ENCODE measurements at places on chromosomes 1 and 21.

DNA sequence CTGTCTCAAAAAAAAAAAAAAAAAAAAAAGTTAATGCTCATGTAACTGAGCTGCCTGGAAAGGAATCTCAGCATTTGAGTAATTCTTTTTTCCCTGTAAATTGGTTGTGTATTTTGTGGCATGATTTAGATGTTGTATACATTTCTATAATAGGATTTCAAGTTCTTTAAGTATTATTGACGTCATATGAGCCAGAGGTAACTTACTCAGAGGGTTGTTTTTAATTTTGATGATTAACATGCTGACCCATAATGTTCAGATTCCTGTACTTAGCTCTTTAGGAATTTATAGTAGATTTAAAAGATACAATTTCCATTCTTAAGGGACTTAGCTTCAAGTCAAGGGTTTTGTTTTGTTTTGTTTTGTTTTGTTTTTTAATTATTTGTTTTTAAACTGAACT is 120.4 kb downstream of the CACHD1 start:
- DNase-seq: no peak

- DNase-seq: no peak
Measured at GRCh38 chr1:229316166-229316565, 26.7 kb downstream of the CCSAP start.

DNA sequence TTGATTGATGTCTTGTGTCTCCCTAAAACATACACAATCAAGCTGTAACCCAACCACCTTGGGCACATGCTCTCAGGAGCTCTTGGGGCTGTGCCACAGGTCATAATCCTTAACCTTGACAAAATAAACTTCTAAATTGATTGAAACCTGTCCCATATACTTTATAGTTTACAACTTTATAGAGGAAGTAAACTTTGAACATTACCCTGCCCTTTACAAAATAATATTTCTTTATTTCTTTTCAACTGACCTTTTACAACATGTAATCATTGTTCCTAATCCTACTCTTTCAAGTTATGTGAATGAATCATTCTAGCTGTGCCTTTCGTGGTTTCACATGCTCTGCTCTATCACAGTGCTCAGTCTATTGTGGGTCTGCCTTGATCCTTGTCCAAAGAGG is 118.3 kb upstream of the ATP1A1 start:
- no peak for DNase-seq

DNA sequence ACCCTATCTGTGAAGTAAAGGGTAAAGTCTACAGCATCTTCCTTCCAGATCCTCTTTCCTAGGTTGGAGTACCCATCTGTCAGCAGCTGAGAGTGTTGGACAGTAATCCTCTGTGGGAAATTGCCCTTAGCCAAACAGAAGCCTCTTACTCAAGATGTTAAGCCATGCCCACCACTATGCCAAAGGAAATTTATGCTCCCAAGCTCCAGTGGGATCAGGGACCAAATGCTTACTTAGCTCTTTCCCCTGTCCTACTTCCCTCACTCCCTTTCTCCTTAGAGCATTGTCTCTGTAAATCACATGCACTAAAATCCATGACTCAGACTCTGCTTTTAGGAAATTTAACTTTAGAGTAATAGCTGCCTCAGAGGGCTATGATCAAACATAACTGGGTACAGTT is 254.0 kb downstream of the BRINP2 start:
- no peak for DNase-seq

DNA sequence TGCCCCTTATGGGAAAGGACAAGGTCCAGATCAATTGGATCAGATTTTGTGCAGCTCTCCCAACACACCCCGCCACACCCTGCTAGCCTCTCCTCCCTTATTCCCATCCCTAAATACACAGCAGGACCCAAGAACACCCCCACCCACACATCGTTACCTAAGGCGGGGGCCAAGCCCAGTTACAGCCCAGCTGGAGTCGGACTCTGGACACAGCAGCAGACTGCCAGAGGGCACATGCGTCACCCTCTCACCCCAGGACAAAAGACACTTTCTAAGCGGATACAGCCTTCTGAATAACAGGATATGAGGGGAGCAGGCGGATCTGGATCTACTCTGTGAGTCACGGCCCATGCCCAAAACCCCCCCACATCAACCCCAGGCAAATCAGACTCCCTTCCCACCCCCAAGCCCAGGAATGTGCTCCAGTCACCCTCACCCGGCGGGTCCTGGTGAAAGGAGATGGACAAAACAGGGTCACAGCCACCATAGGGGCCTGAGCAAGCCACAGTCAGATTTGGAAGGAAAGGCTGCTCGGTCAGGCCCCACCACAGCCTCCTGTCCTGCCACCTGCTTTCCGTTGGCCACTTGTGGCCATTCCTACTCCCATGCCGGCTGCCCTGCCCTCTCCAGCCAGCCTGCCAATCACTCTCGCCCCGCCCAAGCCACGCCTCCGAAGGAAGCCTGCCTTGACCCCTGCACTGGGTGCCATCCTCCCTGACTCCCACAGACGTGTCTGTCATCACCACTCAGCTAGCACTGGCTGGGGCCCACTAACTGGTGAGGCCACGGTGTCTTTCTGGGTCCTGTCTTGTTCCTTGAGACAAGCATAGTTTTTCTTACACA is 4.0 kb downstream of the S100A16 start:
- DNase-seq: no peak

DNA sequence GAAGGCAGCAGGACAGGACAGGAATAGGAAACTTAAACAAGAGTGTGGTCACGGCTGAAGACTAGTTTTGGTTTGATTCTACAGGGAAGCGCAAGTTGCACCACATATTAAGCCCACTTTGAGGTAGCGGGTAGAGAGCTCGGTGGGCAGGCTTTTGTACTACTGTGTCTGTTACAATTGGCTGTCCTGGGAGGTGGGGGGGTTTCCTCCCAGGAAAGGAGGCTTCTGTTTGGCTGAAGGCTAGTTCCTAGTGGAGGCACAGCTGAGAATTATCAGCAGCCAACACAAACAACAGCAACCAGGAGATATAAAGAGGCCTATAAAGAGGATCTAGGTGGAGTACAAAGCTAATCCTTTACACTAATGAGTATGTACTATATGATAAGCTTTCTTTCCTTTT is 62.7 kb downstream of the ZNF648 start:
- no peak for DNase-seq

GRCh38 chr1:9198538-9199361 is 35.8 kb upstream of the H6PD start:
- DNase-seq: no peak

DNA sequence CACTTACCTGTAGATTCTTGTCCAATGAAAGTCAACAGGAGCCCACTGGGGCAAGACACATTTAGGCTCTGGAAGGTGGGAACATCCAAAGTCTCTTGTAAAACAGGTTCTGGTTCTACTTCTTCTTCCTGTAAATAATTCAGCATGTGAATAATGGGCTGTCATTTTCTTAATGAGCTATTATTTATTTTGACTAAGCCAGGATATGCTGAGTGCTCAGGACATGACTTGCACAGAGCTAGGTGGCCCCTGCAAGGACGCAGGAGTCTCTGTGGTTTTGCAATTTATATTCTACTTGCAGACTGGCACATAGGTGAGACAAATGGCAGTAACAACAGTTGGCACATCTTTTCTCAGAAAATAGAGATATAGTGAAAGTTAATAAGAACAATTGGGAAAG is 98.7 kb downstream of the WDR3 start:
- DNase-seq: no peak

GRCh38 chr1:230639714-230640209 is 2.5 kb upstream of the COG2 start:
- DNase-seq: no peak

GRCh38 chr1:168709405-168710363 is 19.3 kb downstream of the DPT start:
- no peak for DNase-seq

- no peak for DNase-seq
Measured at GRCh38 chr1:6962478-6962995, 177.3 kb downstream of the CAMTA1 start.

GRCh38 chr1:26723013-26723991 is 27.5 kb downstream of the ARID1A start:
- no peak for DNase-seq

DNA sequence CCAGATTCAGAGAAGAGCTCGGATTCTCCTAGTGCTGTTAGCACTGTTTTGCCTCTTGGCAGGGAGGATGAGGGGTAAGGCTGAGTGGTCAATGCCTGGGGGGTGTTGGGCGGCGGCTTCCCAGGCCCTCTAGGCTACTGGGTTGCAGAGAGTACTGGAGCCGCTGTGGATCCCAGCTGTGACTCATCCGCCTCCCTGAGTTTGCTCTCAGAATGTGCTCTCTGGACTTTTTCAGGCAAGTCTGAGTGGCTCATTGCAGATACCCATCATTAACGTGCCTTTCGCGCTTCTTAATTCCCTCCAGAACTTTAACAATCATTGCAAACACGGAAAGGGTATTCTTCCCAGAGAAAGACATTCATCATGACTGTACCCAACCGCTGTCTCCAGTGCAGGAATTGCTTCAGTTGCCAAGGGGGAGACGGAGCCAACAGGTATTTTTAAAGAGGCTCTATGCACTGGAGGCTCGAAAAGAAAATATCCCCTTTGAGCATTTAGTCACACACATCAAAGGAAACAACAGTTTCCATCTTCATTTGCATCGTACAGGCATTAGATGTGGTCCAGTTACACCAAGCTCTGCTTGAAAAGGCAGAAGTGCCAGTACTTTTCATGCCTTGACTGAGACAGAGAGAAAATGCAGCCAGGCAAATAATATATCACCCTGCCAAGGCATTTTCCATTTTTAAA is 14.4 kb upstream of the CAMTA1 start:
- DNase-seq: no peak

GRCh38 chr1:66304128-66304527 is 229.8 kb upstream of the SGIP1 start:
- DNase-seq: no peak

- no peak for DNase-seq
Measured at GRCh38 chr1:9904596-9904995, 5.5 kb downstream of the CTNNBIP1 start.

- DNase-seq: no peak
Measured at GRCh38 chr21:14744368-14744767, 198.3 kb upstream of the SAMSN1 start.

Measured in stimulated activated CD8-positive, alpha-beta memory T cell treated with anti-CD3 and anti-CD28 coated beads, Interleukin-7, amount 100 ng/mL, for 1 hour (primary cell).